Hematopoietic multipotent progenitor cell treated with erythropoietin and hydrocortisone succinate and interleukin-3 and kit ligand, for 6 days (in vitro differentiated cells): ENCODE measurements at places on chromosomes 16 and 17.

GRCh38 chr17:38587947-38588787 lies 17.6 kb downstream of the SRCIN1 start:
- DNase-seq = no peak

DNA sequence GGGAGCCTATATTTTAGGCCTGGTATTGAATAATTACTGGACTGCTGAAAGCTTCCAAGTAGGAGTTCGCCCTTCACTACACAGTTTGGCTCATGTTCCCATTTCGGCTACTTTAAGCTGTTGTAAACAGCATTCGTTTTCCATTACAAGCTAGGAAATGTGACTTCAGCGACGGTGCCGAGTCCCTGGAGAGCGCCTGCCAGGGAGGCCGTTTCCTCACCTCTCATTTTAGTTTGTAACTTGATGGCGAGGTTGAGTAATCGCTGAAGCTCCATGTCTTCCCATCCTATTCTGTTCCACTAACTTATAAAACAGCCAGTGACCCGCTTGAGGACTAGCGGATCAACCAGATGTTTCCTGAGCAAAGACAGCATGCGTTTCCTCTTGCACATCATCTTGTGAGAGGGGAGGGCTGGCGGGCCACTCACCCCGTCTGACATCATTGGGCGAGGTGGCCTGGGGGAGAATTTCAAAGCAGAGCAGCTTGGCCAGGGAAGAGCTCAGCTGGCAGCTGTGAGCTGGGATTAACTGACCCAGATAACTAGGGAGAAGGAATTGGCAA lies 32.9 kb downstream of the PCTP start:
- no peak for DNase-seq

DNA sequence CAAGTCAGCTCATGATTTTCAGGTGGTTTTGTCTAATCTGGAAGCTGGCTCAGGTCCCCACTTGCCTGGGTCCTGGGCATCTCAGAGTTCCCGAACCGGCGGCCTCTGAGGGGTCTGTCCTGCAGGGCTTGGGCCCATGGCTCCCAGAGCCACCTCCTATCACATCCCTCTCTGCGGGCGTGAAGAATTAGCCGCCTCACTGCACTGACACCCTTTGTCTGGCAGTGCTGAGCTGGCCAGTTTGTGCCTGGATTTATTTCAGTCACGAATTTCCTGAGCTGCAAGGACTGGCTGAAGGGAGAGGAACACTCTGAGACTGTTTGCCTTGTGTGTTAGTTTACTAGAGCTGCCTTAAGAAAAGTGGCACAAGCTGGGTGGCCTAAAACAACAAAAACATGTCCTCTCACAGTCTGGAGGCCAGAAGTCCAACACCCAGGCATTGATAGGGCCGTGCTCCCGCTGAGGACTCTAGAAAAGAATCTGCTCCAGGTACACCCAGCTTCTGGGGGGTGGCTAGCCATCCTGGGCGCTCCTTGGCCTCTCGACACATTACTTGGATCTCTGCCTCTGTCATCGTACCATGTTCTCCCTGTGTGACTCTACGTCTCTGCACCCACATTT lies 217.5 kb upstream of the DYNLRB2 start:
- DNase-seq = no peak

GRCh38 chr16:53865494-53865863 lies 161.5 kb downstream of the FTO start:
- DNase-seq = peak; percentile 57

GRCh38 chr17:42759982-42760651 lies 910 bp upstream of the RAMP2 start:
- DNase-seq = no peak

GRCh38 chr16:84356591-84357116 lies 11.7 kb upstream of the ATP2C2 start:
- DNase-seq = no peak

- no peak for DNase-seq
Measured at GRCh38 chr17:73770849-73771229, 126.6 kb upstream of the SDK2 start.

- DNase-seq = no peak
Measured at GRCh38 chr17:35918665-35919064, 11.9 kb downstream of the RDM1 start.

GRCh38 chr17:51391982-51392654 lies 131.8 kb downstream of the UTP18 start:
- DNase-seq = no peak

DNA sequence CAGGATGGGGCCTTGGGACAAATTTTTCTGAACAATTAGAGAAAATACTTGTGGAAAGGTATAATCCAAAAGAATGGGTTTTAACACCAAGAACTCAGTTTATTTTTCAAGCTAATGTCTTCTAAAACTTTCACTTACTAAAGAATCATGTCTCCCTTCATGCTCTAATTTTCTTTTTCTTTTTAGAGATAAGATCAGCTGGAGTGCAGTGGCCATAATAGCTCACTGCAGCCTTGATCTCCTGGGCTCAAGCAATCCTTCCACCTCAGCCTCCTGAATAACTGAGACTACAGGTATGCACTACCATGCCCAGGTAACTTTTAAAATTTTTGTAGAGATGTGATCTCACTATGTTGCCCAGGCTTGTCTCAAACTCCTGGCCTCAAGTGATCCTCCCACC lies 5.5 kb downstream of the OR4D1 start:
- peak; percentile 39 for DNase-seq

GRCh38 chr17:17523001-17523730 lies 27.0 kb upstream of the RASD1 start:
- no peak for DNase-seq

DNA sequence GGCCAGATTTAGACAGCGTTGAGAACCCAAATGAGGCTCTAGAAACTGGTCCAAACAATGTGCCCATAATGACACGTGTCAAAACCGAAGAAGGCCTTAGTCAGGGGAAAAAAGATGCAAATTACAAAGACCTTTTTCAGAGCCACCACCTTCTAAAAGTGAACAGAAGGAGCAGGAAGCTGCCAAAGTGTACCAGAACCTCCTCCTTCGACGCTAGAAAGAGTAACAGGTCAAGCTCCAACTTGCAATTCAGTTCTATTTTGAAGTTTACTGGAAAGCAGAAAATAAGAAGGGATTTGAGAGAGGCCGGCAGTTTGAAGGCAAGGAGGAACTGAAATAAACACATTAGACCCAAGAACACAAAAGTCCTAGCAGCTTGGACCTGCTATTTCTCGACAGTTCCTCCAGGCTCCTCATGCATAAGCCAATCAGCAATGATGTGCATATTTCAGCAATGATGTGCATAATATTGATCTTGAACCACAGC lies 61.8 kb downstream of the XYLT1 start:
- no peak for DNase-seq

DNA sequence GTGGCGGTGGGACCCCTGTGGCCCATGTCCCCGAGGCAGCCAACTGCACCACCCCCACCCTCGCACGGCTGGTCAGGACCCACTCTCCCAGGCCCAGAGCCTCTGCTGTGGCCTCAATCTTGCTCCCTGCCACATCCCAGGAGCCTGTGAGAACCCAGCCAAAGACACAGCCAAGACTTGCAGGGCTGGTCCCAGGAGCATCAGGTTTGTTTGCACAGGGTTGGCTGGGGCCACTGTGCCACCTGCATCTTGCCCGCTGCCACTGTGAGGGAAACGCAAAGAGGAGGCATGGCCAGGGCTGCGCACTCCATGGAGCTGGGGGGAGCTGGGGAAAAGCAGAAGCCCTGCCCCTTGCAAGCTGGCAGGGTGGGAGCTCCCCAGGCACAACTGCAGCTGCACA lies 92.5 kb downstream of the SSH2 start:
- no peak for DNase-seq

DNA sequence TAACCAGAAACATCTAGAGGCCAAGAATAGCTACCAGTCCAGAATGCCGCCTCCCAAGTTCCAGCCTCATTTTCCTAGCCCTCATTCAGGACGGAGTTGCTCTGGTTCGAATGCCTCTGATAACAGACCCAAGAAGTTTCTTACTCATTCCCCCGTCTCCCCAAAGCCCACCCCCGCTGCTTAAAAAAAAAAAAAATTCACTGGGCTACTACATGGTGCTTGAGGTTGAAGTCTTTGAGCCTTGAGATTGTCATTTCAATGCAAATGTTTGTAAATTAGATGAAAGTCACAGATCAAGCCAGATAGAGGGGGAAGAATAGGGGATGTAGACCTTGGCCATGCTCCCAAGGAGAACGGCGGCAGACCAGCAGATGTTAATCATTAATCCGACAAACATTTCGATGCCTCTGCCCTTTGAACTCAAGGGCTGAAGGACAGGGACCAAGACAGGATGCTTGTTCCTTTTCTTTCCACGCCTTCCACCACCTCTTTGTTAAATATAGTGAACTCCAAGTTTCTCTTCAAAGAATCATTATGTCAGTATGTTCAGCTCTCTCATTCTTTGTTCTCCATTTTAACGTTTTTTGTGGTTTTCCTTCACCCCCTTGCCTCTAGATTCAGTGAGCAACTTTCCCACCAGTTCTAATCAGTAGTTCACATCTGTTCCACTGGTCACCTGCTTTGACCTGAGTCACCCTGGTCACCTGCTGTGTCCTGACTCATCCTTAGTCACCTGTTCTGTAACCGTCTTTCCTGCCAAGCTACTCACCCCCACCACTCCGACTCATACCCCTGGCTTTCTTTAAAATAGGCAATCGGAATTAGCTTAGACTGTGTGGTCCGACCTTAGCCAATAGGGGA lies 190.3 kb downstream of the CPPED1 start:
- peak; percentile 36 for DNase-seq

GRCh38 chr17:42287305-42287976 lies 857 bp upstream of the STAT5A start:
- DNase-seq = peak; percentile 85

- DNase-seq = peak; percentile 18
Measured at GRCh38 chr16:19377864-19378263, 39.8 kb upstream of the TMC5 start.

- peak; percentile 67 for DNase-seq
Measured at GRCh38 chr17:41486809-41487530, 2.7 kb downstream of the KRT36 start.

DNA sequence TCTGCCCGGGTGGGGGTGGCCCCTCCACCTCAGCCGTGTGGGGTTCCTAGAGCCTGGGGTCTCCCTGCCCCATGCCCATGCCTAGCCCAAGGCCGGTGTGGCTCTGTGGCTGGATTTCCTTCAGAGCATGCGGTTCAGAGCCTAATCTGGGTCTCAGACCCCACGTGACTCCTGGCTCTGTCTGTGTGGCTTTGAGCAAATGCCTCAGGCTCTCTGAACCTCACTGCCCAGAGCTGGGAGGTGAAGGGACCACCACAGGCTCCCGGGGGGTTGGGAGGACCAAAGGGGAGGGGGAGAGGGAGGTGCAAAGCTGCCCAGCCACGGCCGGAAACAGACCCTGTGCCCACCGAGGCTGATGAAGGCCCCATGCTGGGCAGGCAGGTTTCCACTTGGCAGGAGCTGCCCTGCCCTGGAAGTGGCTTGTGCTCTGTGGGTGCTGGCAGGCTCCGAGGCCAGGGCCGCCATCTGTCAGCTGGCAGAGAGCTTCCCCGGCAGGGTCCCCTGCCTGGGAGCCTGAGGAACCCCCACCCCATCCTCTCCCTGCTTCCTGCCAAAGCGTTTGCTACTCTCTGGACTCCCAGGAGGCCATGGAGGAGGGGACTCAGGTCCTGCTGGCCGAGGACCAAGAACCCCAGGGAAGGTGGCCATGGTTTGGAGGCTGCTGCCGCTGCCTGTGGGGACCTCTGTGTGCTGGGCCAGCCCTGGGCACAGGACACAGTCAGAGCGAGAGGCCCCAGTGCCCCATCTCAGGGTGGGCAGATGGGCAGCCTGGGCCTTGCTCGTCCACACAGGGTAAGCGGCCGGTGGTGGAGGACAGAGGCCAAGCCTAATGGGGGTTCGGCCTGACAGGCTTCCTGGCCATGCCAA lies 4.0 kb downstream of the CDH15 start:
- DNase-seq = no peak

- no peak for DNase-seq
Measured at GRCh38 chr17:37429453-37429852, 22.8 kb downstream of the TADA2A start.

DNA sequence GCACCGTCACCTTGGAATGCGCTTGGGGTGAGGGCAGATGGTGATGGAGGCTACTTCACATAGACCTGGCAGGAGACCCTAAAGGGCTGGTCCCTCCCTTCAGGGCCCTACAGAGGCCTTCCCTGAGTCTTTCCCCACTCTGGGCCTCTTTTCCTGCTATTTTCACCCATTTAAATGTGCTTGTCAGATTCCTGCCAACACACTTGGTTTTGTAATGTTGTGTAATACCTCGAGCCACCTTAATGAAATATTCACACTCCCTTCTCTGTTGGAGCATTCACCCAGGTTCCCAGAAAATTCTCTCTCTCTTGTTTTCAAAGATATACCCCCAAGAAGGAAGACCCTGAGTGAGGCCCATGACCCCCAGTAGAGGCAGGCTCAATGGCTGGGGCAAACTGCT lies 456.6 kb upstream of the DYNLRB2 start:
- DNase-seq = no peak

- DNase-seq = peak; percentile 50
Measured at GRCh38 chr17:57459286-57459915, 203.1 kb downstream of the MSI2 start.

GRCh38 chr16:28981517-28981916 lies 3.3 kb upstream of the LAT start:
- peak; percentile 68 for DNase-seq

DNA sequence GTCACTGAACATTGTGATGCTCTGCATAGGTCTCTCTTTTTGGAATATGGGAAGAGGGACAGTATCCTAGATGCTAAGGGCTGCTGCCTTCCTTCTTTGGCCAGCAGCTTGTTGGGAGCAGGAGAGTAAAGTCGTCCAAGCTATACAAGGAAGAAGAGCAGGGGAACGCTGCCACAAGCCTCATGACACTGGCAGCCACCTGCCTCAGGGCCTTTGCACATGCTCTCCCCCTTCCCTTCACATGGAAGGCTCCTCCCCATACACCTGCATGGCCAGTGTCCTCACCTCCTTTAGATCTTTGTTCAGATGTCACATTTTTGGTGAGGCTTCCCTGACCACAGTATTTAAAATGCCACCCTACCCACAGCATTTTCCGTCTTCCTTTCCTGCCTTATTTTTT lies 78.1 kb upstream of the CRHR1 start:
- DNase-seq = no peak

- DNase-seq = peak; percentile 87
Measured at GRCh38 chr17:7045492-7046126, 1.7 kb upstream of the SLC16A11 start.

DNA sequence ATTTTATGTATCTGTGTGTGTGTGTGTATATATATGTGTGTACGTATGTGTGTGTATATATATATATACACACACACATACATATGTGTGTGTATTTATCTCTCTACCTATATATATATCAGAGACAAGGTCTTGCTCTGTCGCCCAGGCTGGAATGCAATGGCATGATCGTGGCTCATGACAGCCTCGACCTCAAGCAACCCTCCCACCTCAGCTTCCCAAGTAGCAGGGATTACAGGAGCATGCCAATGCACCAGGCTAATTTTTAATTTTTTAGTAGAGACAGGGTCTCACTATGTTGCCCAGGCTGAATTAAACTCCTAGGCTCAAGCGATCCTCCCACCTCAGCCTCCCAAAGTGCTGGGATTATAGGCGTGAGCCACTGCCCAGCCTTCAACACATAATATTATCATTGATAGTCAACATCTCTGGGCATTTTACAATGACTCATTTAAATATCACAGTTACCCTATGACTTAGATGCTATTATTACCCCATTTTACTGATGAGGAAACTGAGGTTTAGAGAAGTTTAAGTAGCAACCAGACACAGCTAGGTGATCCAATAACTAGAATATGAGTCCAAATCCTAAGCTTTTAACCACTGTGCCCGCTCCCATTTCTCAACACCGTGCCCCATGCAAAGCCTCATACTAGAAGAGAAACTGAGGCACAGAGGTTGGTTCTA lies 24.3 kb downstream of the G6PC3 start:
- no peak for DNase-seq

GRCh38 chr17:60090417-60090816 lies 11.7 kb upstream of the HEATR6 start:
- no peak for DNase-seq

GRCh38 chr17:31313982-31314781 lies at the start of gene EVI2B:
EVI2B (minus strand) TSS chr17:31314054; CDS start chr17:31305609, 8,445 bp downstream.
- DNase-seq = peak; percentile 85
